Bone marrow (tissue), 2 donors: ENCODE measurements at places on chromosomes 12 and 14.

- no peak for DNase-seq
Measured at GRCh38 chr14:94462763-94463572, 10.4 kb upstream of the SERPINA11 start.

- DNase-seq, result no peak
Measured at GRCh38 chr12:4307593-4308333, 13.2 kb upstream of the TIGAR start.

GRCh38 chr12:12837025-12837812 lies 24.1 kb downstream of the DDX47 start:
- DNase-seq, result no peak

DNA sequence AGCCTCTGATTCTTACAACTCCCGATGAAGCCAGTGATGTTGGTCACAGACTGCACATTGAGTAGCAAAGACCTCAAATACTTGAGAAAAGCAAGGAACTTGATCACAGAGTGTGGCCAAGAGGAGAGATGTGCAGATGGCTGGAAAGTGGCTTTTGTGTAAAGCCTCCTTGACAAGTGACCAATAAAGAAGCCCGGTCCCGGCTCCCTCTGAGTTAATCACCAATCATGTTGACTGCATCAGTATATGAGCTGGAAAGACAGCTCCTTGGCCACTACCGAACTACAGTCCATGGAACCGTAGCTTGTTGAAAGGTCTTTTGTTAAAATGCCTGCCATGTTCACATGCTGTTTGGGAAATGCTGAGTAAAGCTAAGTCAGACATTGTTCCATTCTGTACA lies 23.7 kb upstream of the SERPINA6 start:
- no peak for DNase-seq
